BE2C (cell line): ENCODE measurements at places on chromosomes 5 and 9.
A peak's percentile ranks its signal among the peaks of the same experiment; 100 is the strongest.

GRCh38 chr5:19977099-19977498, 10.9 kb downstream of the CDH18 start:
- DNase-seq = peak; percentile 27

DNA sequence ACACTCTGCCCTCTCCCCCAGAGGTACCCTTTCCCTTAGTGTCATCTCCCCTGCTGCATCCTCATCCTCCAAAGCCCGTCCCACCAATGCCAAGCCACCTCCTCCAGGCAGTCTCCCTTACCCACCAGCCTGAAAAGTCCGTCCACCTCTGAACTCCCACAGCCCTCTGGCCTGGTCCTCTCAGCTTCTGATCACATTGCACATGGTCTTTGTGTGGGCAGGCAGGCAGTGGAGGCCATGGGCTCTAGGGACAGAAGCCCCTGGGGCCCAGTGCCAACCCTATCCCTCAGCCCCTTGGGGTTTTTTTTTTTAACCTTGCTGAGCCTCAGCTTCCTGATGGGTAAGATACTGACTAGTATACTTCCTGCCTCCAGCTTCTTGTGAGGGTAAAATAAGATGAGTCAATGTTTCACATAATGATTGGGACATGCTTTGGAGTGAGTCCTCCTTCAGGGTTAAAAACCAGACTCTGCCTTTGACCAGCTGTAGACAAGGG, 19.4 kb downstream of the CSF1R start:
- no peak for DNase-seq

GRCh38 chr5:1004461-1005248, 3.9 kb upstream of the NKD2 start:
- DNase-seq = peak; percentile 75

GRCh38 chr5:175742290-175742994, 84.6 kb downstream of the HRH2 start:
- DNase-seq = no peak

DNA sequence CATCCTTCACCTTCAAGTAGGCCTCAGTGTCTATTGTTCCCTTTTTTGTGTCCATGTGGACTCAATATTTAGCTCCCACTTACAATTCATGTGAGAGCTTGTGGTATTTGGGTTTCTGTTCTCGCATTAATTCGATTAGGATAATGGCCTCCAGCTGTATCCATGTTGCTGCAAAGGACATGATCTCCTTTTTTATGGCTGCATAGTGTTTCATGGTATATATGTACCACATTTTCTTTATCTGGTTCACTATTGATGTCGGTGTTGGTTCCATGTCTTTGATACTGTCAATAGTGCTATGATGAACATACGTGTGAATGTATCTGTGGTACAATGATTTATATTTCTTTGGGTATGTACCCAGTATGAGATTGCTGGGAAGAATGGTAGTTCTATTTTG, 113.7 kb downstream of the FGF18 start:
- DNase-seq = no peak

DNA sequence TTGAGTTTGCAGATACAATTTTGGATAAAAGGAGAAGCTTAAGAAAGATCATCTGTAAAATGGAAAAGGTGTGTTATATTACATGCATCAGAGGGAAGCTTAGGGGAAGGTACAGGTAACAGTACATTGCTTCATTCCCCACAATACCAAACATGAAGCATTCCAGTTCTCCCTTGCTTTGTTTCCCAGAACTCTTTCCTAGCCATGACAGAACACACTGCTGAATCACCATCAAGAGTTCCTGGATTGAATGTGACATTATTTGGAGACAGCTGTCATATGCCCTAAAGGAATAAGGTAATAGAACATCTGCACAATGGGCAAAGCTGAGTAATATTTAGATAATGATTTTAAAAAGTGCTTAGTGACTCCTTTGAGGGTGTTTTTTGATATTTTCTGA, 303.5 kb upstream of the ST8SIA4 start:
- DNase-seq = no peak

DNA sequence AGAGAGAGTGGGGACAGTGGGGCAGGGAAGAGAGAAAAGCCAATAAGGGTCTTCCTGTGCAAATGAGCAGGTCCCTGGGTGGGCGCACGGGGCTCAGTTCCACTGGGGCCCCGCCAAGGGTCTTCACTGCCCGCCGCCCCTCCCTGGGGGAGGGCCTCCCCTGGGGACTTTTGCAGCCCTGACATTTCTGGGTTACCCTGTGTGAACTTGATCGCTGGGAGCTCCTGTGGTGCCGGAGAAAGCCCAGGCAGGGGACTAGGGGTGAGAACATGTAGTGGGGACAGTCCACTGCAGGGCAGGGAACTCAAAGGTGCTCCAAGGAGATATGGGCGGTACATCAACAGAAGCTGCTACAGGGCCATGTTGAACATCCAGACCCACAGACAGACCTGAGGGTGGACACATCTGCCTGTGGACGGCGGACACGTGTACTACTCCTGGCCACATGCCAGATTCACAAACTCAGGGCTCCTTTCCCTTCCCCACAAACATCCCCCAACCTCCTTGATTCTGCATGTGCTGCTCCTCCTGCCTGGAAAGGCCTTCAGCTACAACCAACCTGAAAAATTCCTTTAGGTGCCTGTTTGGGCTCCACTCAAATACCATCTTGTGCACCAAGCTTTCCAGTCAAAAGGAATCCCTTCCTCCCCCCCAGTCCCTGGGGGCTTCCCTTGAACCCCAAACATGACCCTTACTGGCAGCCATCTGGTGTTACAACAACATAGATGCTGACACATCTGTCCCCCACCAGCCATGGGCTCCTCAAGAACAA, 43.0 kb upstream of the NEK6 start:
- DNase-seq = no peak

DNA sequence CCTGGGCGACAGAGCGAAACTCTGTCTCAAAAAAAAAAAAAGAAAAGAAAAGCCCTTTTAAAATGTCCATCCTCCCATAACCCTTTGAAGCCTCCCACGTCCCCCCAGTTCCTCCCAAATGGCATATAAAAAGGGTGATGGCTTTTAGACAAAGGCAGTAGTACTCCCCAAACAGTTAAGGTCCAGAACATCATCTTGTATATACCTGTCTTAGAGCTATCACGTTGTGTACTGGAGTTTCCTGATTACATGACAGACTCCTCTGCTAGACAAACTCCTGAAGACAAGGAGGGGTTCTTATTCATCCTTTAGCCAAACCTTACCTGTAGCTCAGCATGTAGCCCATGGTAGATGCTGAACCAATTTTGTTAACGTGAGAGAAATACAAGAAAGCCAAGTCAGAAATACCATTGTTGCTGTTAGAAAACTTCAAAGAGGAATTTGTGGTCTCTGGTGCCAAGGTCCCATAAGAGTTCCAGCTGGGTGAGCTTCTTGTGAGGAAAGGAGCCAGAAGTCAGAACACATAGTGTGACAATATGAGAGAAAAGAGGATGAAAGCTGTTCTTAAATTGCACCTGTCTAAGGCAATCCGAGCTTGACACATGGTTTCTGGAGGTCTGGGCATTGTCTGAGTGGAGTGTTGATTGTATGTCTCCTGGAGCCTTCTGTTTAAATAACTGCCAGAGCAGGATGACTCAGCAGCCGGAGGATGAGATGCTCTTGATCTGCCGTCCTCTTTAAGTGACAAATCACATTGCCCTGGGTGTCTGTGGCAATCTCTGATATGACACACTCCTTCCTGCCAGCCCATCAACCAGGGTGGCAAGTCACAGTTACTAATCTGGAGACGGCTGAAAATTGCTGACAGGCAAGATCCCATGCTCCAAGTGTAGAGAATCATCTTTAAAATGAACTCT, 69.1 kb downstream of the ARRDC3 start:
- DNase-seq = peak; percentile 85

- DNase-seq = peak; percentile 39
These were observed 59.8 kb upstream of the POU5F2 start for GRCh38 chr5:93800988-93801811.

DNA sequence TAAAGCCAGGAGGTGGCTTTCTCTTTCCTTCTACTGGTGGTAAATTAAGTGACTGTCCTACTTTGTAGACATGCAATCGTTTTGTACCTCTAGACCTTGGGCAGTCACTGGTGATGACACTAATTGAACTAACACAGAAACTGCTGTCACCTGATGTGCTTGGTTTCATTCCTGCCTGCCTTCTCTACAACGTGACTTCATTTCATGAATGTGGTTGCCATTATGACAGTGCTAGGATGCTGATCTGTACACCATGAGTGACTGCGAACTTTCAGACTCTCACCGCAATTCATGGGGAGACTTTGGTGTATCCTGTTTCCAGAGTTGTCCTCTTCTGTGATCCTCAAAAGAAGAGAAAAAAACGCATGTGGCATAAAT, 47.5 kb downstream of the UBE2QL1 start:
- no peak for DNase-seq

GRCh38 chr9:34446468-34446891, 11.9 kb downstream of the FAM219A start:
- DNase-seq = no peak

GRCh38 chr9:27763831-27764230, 190.6 kb upstream of the C9orf72 start:
- DNase-seq = no peak

GRCh38 chr9:8457055-8457454, 657.5 kb upstream of the DMAC1 start:
- no peak for DNase-seq

GRCh38 chr5:41893074-41893851, 10.9 kb upstream of the RIMOC1 start:
- DNase-seq = no peak

- DNase-seq = no peak
These were observed 30.0 kb upstream of the ADAMTS2 start for GRCh38 chr5:179375236-179375685.

- no peak for DNase-seq
These were observed 19.6 kb upstream of the FRMD3 start for GRCh38 chr9:83557771-83558170.
